ENCODE measurements at places on chromosomes 1 and 21.
A peak's percentile ranks its signal among the peaks of the same experiment; 100 is the strongest.

GRCh38 chr1:4090556-4090955, 190.5 kb upstream of the C1orf174 start:
- DNase-seq: no peak

GRCh38 chr1:67791686-67792085, 41.6 kb downstream of the GNG12 start:
- DNase-seq: peak; percentile 89

DNA sequence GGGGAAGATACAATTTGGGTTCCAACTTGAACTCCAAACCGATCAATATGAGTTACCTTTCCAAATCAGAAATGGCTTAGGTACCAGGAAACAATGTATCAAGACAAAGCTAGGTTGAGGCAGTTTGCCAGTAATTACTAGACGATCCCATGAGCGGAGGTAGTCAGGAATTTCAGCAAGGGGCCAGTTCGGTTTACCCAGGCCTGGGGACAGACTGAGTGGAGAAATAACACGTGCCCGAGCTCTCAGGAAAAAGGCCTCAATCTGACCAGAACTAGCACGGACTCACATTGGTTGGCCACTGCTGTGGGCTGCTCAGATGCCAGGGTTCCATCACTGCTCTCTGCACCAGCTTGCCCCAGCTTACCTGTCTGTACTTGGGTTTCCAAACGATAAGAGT, 15.3 kb downstream of the CLSTN1 start:
- DNase-seq: no peak

- DNase-seq: no peak
Measured at GRCh38 chr1:215530401-215530984, 36.6 kb upstream of the KCTD3 start.

DNA sequence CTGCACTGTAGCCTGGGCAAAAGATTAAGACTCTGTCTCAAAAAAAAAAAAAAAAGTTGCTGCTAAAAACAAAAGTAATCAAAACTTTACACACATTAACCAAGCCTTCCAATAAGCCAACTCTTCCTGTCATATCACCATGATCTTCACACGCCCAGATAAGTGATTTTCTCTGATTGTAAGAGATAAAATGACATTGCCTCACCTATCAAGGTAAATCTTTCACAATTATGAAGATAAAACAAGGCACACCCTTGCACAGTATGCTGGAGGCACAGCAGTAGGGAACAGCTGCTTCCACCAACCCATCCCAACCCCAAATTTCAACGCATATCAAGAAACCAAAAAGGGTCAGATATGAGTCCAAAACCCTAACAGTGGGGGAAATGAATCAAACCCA, 8.8 kb upstream of the TIAM1 start:
- no peak for DNase-seq

GRCh38 chr1:186234976-186235686, 139.9 kb downstream of the TPR start:
- DNase-seq: no peak

GRCh38 chr1:107358619-107359327, 217.9 kb downstream of the NTNG1 start:
- no peak for DNase-seq

DNA sequence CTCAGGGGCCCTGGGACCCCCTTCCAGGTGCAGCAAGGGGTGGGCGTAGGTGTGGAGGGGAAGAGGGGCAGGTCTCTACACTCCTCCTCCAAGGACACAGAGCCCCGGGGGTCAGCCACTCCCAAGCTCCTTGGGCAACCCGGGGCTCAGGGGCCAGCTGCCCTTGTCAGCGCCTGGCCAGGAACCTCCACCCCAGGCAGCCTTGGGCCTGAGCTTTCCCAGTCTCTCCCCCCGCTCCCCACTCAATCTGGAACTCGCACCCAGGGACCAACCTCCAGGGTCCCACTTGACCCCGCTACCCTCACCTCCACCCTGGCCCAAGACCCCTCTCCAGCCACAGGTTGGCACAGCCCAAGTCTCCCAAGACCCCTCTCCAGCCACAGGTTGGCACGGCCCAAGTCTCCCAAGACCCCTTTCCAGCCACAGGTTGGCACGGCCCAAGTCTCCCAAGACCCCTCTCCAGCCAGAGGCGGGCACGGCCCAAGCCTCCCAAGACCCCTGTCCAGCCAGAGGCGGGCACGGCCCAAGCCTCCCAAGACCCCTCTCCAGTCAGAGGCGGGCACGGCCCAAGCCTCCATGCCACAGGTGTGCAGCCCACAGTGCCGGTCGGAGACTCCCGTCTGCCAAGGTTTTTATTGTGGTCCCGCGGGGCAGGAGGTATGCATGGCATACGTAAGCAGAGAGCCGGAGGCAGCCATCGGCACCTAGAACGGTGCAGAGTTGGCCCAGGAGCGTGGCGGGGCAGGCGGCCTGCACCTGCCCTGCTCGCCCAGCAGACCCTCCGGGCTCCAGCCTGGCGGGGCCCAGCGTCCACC, 3.0 kb downstream of the TNFRSF4 start:
- no peak for DNase-seq
